GDM1 (cell line): ENCODE measurements at places on chromosomes 3 and 15.

DNA sequence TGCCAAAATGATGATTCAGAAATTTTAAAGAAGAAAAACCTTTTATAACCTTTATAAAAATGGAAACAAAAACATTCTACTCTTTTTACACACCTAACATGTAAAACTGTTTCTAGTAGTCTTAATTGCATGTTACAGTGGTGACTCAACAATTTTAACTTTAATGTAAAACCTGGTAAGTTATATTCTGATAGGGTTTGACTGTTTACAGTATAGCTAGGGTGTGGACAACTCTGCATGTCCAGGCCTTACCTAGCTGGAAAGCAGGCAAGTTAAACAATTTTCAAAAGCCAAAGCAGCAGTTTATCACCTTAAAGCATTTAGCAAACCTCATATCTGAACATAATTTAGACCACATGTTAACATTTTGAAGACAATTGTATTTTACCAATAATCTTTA is 328.5 kb downstream of the NEK10 start:
- DNase-seq: no peak

- DNase-seq: no peak
These were observed 195.8 kb downstream of the ZMAT3 start for GRCh38 chr3:178875836-178876235.

DNA sequence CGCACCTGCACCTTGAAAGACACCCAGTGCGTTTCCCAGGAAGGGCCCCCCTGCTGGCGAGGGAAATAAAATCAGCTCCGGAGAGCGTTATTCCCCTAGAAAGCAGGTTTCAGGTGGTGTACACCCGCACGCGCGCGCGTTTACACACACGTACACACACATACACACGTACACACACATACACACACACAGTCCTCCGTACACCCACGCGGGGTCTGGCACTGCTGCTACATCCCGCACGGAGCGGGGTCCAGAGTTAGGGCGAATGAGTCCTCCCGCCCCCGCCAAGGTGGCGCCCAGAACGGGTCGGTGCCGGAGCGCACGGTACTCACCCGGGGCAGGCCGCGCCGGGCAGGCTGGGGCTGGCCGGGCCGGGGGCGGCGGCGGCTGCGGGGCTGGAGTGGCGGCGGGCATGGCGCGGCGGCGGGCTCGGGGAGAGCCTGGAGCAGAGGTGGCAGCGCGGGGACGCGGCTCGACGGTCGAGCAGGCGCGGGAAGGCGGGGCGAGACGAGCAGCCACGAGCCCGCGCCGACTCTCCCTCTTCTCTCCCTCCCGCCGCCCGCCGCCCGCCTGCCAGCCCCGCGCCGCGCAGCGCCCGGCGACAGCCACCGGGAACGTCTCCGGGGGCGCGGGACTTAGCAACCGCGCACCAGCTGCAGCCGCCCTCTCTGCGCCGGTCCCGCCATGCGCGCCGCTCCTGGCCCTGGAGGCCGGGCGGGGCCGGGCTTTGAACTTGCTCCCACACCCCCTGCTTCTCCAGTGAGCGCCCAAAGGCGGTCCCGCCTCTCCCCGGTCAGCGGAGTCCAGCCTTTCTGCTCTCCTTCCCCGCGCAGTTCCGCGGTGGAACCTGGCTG is at the start of gene DCLK3:
TSS of gene DCLK3 (minus strand) at position 704 of the 854 bp plus-strand sequence. CDS start at position 414, 290 bp downstream.
- no peak for DNase-seq

GRCh38 chr3:129689036-129689435 is 82.6 kb upstream of the PLXND1 start:
- DNase-seq: no peak

DNA sequence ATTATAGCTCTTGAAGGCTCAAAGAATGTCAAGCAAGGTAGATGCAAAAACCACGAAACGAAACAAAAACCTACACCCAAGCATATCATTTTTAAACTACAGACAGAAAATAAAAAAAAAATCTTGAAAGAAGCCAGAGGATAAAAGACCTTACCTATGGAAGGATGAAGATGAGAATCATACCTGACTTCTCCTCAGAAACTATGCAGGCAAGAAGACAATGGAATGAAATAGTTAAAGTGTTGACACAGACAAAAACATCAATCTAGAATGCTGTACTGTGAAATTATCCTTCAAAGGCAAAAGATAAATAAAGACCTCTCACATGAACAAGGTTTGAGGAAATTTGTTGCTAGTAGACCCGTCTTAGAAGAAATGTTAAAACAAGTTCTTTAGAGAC is 372.0 kb downstream of the ZIC4 start:
- no peak for DNase-seq

DNA sequence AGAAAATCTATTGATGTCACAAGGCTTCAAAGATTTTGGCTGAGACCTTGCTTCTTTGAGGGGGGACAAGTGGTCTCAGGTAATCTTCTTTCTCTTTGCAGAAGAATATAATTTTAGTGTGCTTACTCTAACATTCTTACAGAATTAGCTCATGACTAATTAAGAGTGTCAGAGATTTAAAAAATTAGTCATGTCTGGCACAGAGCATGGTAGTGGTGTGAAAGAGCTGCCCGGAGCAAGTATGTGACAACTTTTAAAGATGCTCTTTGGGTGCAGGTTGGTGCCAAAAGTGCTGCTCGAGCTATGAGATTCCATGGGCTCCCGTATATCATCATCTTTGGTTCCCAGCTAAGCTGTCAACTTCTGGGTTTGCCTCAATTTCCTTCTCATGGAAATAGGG is 31.1 kb downstream of the CYP19A1 start:
- DNase-seq: no peak

GRCh38 chr3:42736081-42736480 is 33.5 kb upstream of the HHATL start:
- DNase-seq: no peak

GRCh38 chr3:66138336-66139313 is 82.2 kb upstream of the SLC25A26 start:
- DNase-seq: no peak

- DNase-seq: no peak
These were observed 115.0 kb downstream of the FBLN2 start for GRCh38 chr3:13663781-13664535.

- DNase-seq: no peak
These were observed 72.1 kb downstream of the CLSTN2 start for GRCh38 chr3:140007081-140007480.

- DNase-seq: no peak
These were observed 388.7 kb upstream of the SGO1 start for GRCh38 chr3:20574746-20575145.

DNA sequence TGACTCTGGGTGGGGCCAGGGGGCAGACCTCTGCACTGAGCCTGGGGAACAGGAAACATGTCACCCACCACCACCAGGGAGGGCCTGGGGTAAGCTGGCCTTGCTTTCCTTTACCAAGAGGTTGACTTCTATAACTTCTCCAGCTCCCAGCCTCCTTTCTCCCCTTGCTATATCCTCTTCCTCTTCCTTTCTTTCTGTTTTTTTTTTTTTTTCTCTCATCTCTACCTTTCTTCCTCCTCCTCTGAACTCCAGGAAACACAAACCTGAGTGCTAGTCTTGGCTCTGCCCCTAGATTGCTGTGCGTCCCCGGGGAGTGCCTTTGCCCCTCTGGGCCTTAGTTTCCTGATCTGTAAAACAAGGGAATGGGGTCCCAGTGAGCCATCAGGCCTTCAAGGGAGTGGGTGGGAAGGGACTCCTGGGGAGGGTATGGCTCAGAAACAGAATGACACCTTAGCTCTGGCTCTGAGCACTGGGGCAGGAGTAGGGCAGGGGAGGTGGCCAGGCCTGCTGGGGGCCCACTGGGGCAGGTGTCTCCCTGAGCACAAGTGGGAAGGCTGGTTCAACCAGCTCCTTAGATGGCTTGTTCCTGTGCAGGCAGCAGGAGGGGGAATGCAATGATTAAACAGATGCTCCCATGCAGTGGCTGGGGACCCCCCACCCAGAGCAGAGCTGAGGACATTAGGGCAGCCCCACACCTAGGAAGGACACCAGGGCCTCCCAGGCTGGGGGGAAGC is 4.3 kb downstream of the SNX33 start:
- no peak for DNase-seq
